ENCODE measurements at places on chromosomes 11 and 22. TPM values are rescaled to one million over a fixed set of nuclear protein-coding genes. Genes with fewer than 3 reads are reported as not detected.

Gene SYT13
- not detected for total RNA-seq

Gene HOATZ
- total RNA-seq: not detected

- no peak for DNase-seq
Observed at GRCh38 chr11:3160252-3161031, 4.7 kb downstream of the OSBPL5 start.

DNA sequence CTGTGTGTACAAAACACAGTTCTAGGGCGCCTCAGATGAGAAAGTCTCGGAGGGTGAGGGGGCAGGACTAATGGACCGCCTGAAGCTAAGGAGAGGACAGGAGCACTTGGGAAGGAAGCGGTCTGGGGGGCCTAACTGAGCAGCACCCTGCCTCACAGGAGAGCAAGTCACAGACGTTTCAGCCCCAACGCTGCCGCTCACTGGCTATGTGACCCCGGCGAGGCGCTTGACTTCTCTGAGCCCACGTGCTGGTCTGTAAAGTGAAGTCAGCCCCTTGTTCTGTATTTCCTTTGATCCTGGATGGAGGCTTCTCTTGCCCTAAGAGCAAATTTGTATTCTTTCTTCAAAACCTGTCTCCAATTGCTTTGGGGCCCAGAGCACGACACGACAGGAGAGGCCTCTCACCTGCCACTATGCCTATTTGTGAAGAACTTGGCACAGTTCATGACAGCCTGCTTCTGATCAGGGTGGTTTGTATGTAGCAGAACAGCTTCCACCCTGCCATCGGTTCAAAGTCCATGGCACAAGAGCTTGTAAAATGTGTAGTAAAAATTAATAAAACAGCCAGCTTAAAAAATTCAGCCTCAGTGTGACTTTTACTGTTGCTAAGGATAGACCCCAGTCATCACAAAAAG, 59.1 kb downstream of the WNT11 start:
- no peak for DNase-seq

GRCh38 chr11:57873196-57873911, 111.8 kb downstream of the CTNND1 start:
- DNase-seq: no peak

- peak; percentile 32 for DNase-seq
Observed at GRCh38 chr22:31585161-31585859, 76.7 kb downstream of the PISD start.

GRCh38 chr11:67303835-67304411, 593 bp downstream of the SSH3 start:
- DNase-seq: no peak

DNA sequence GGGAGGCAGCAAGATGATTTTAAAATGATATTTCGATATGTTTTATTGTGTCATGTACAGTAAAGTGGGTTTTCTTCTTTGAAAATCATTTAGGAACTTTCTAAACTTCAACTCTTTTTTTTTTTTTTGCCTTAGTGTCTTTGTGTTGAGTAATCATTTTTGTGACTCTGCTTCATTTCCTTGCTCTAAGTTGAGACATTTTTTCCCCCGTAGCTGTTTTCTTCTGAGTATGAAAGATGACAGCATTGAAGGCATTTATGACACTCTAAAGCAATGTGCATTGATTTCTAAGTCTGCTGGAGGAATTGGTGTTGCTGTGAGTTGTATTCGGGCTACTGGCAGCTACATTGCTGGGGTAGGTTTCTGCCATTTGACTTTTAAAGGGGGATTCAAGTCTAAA, 23.5 kb downstream of the RRM1 start:
- DNase-seq: no peak

GRCh38 chr22:18058371-18059093, 19.3 kb upstream of the PEX26 start:
- DNase-seq: no peak

DNA sequence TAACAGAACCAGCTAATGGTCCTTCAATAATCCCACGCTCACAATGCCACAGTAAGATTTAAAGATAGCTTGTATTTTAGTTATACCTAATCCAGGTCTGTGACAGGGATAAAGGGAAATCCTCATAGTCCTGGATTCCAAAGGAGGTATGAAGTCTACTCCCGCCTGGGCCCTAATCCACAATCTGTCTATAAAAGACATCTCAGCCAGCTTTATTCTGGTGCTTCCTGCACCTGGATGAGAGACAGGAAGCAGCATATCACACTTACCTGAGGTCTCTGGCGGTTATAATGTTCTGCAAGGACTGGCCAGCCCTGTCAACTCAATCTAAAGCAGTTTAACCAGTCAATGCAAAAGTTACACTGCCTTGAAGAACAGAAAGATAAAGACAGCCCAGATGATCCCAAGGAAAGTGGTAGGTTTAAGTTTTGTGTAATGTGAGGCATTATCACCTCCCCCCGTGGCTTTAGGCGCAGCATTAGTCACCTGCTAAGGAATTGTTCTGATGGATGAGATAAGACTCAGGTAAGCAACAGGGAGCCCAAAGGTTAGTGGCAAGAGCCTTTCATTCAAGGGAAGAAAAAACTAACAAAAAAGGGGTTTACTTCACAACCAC, 57.6 kb downstream of the PLEKHA7 start:
- DNase-seq: no peak

- no peak for DNase-seq
Observed at GRCh38 chr22:25795478-25795877, 53.5 kb downstream of the MYO18B start.

DNA sequence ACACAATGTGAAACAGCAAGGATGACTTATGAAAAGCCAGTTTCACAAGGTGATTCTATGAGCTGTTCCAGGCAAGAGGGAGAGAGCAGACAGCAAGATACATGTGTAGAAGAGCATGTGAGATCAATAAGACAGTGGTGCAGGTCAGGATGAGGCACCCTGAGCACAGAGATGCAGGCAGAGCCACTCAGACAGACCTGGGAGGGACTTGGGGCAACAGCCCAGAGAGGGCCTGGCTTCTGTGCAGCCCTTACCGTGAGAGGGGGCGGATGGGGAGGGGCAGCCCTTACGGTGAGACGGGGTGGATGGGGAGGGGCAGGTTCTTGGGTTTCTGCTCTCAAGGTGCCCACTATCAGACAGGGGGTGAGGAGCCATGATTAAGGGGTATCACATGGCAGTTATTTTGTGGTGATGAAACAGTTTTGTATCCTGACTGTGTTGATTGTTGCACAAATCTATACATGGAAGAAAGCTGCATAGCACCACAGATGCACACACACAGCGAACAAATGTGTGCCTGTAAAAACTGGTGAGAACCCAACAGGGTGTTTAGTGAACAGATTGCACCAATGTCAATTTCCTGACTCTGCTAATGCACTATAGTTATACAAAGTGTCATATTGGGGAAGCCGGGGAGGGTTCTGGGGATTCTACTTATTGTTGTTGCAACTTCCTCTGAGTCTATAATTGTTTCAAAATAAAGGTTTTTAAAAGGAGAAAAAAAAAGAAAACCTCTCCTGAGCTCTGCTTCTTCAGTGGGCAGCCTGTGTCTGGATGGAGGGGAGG, 5.2 kb upstream of the C22orf42 start:
- DNase-seq: no peak

DNA sequence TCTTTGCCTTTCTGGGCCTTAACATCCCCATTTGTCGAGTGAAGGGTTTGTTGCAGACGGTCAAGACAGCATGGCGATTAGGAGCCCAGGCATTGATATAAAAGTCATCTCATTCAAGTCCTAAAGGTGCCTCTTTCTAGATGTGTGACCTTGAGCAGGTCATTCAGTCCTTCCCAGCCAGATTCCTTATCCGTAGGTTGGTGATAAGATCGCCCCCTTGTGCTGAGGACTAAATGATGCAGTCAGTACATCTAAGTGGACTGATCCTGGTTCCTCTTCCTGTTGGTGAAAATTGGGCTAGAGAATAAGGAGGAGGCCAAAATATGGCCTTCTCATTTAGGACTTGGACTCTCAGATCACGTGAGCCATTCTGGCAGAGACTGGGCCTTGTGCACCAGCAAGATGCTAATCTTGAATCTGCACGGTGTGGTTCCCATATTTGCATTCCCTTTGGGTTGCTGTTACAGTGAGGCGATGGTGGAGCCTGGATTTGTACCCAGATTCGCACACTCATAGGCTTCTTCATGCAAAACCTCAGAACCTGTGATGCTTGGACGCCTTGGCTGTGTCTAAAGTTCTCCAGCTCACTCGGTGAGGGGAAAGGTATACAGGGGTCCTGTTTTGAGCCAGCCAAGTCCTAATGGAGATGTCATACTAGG, 156.8 kb downstream of the MYO18B start:
- DNase-seq: no peak

DNA sequence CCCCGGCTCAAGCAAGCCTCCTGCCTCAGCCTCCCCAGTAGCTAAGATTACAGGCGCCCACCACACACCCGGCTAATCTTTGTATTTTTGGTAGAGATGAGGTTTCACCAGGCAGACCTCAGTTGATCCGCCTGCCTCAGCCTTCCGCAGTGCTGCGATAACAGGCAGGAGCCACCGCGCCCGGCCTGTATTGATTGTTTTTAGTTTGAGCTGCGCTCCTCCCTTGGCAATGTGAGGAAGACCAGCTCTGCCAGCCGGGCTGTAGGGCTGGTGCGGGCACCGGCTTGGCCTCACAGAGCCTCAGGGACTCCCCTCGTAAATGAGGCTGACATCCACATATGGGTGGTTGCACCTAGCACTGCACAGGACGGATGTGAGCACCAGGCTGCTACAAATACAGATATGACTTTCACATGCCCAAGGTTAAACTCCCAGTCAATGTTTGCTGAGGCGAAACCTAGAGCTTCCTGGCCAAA, 7.5 kb upstream of the SLC2A11 start:
- no peak for DNase-seq

DNA sequence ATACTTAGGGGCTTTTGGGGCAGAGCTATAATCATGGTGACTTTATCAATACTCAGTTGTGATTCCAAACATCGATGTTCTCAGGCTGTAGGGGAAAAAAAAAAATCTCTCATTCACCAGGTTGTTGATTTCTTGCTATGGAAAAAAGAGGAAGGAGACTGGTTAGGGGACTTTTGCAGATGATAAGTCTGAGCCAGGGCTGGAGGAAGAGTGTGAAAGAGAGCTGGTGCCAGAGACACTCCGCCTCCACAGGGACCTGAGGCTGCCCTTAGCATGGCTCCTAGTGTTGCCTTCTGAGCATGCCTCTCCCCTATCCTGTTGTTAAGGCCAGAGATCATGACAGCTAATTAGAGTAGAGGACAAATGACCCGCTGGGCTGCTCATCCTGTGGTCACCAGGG, 16.9 kb downstream of the UPB1 start:
- no peak for DNase-seq

- DNase-seq: no peak
Observed at GRCh38 chr11:60348116-60348515, 21.1 kb downstream of the MS4A6E start.

DNA sequence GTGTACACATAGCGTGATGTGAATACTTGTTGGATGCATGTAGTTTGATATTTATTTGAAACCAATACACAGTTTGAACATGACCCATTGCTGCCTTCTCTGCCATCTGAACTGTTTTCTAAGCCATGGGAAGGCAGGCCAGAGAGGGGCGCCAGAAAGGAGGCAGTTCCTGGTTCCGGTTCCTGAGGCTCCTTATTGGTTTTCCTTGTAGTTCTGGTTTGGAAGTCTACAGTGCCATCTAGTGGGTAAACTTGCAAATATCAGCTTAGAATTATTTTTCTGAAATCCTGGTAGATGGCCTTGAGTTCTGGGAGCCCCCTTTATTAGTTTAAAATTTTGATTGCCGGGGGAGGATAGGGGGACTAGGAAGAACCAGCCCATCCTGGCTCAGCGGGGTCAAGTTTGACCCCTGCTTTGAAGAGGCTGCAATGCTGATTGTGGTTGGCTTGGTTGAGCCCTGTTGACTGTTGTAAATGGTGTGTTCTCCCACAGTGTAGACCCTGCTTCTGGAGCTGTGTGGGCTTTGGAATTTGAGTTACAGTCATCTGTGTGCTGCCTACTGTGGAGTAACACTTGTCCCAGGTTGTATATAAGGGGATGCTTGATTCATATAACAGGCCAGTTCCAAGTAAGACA, 48.4 kb downstream of the GRAMD1B start:
- DNase-seq: peak; percentile 39

GRCh38 chr11:128472128-128473089, 114.9 kb downstream of the ETS1 start:
- no peak for DNase-seq

GRCh38 chr22:24037851-24038765, 27.0 kb downstream of the CABIN1 start:
- no peak for DNase-seq

GRCh38 chr11:15653191-15653710, 538.5 kb downstream of the INSC start:
- no peak for DNase-seq

GRCh38 chr11:78898266-78898775, 323.7 kb upstream of the NARS2 start:
- no peak for DNase-seq

GRCh38 chr11:72668629-72669347, 5.4 kb downstream of the PDE2A start:
- peak; percentile 72 for DNase-seq

Data from activated CD4-positive, alpha-beta memory T cell treated with anti-CD3 and anti-CD28 coated beads, Interleukin-2, amount 10 ng/mL, durations not matched to agents 7 days and 5 days (primary cell).